Right ventricle myocardium superior (tissue), 1 donor: ENCODE measurements at places on chromosomes 1 and 21. TPM values are rescaled to one million over a fixed set of nuclear protein-coding genes. Genes with fewer than 3 reads are reported as not detected.

DNA sequence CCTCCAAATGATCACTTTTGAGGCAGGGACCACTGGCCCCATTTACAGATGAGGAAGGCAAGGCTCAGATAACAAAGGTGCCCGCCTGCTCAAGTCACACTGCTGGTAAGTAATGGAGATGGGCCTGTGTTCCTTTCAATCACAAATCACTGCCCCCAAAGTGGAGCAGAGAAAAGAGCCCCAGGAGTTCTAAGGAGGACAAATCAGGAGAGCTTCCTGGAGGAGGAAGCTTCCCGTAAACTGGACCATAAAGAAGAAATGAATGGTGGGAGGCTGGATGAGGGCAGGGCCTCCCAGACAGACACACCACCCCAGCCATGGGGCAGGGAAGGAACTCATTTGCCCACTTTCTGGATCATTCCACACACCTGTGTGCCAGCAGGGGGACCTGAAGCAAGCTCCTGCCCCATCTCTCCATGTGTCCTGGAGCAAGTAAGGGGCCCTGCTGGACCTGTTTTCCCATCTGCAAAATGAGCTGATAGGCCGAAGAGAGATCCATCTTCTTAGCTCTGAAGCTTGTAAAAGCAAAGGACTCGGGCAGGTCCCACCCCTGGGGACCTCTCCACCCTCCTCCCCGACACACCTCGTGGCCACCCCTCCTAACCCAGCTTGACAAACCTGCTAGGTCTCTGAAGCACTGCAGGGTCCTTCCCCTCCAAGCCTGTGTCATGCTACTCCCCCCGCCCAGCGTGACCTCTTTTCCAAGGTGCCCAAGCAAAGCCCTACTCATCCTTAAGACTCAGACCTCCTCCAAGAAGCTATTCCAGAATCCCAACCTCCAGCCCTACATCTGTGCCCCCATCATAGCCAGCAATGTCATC is 5.5 kb downstream of the LAPTM5 start:
- DNase-seq, result no peak

- DNase-seq, result no peak
Measured at GRCh38 chr1:175042650-175043049, 19.4 kb upstream of the MRPS14 start.

GRCh38 chr21:45076245-45076711 is 1.9 kb downstream of the ADARB1 start:
- DNase-seq, result no peak

GRCh38 chr1:230323686-230324085 is 102.4 kb downstream of the PGBD5 start:
- DNase-seq, result no peak

- DNase-seq, result no peak
Measured at GRCh38 chr1:31822766-31823165, 6.9 kb upstream of the SPOCD1 start.

DNA sequence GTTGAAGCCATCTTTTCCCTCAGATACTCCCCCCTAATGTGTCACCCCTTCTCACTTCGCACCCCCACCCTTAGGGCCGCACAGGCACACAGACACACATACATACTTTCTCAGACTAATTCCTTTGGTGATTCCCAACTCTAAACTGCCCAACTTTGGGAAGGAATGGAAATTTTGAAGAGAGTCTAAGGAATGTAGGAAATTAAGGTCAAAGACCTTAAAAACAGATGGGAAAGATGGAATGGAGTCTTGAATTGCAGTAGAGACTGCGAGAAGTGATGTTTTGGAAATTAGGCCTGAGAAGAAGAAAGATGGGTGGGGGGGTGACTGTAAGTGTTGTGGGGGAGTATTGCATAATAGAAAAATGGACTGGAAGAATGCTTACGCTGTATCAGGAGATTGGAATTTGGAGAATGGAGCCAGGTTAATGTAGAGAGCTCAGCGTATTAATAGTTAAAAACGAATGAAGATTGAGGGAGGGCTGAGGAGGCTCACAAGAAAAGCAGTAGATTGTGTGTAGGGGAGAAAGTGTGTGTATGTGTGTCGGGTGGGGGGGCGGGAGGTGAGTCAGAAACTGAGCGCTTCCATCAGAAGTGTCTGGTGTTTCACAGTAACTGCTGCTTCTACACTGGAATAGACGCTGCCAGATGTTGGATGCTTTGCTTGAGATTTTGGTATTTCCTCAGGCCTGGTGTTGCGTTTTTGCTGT is 1.7 kb downstream of the PIP5K1A start:
- DNase-seq, result no peak

DNA sequence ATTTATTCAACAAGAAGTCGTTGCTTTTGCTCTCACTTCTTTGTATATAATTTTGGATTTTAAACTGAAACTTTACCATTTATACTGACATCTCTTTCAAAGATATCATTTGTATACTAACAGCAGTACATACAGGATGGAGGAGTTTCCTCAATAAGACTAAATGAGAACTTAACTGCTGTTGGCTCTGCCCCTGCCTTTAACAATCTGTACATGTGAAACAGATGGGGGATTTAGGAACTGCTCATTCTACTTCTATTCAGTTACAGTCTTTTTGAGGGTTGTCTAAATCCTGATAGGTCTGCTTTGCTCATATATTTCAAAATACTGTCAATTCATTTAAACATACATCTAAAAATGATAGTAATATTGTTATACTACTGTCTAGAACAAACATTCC is 663.2 kb downstream of the ADGRL2 start:
- DNase-seq, result no peak

- DNase-seq, result no peak
Measured at GRCh38 chr1:224668984-224669383, 52.9 kb downstream of the CNIH3 start.

- no peak for DNase-seq
Measured at GRCh38 chr1:150793221-150793620, 14.8 kb downstream of the CTSK start.

DNA sequence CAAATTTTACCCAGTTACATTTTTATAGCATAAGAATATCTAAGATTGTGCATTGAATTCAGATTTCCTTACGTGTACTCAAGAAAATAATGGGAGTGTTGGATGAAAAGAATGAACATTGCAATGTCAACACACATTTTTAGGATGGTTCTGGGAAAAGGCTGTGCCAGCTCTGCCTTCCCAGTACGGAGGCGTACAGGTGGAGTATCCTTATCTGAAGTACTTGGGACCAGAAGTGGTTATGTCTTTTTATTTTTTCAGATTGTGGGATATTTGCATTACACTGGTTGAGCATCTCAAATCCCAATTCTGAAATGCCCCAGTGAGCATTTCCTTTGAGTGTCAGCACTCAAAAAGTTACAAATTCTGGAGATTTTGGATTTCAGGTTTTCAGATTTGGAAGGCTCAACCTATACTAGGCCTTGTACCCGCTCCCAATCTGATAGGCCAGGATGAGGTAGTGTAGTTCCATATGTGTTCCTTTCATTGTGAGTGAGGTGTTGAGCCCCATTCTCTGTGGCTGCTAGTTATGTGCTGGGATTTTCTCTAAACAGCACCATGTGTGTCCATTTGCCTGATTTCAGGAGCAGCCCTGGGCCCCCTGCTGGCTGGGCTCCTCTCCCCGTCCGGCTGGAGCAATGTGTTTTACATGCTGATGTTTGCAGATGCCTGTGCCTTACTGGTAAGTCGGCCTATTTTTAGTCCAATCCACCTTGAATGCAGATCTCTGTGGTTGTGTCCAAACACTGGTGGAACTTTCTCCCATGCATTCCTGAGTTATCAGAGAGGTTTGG is 60.8 kb downstream of the SLC37A1 start:
- peak; percentile 22 for DNase-seq

DNA sequence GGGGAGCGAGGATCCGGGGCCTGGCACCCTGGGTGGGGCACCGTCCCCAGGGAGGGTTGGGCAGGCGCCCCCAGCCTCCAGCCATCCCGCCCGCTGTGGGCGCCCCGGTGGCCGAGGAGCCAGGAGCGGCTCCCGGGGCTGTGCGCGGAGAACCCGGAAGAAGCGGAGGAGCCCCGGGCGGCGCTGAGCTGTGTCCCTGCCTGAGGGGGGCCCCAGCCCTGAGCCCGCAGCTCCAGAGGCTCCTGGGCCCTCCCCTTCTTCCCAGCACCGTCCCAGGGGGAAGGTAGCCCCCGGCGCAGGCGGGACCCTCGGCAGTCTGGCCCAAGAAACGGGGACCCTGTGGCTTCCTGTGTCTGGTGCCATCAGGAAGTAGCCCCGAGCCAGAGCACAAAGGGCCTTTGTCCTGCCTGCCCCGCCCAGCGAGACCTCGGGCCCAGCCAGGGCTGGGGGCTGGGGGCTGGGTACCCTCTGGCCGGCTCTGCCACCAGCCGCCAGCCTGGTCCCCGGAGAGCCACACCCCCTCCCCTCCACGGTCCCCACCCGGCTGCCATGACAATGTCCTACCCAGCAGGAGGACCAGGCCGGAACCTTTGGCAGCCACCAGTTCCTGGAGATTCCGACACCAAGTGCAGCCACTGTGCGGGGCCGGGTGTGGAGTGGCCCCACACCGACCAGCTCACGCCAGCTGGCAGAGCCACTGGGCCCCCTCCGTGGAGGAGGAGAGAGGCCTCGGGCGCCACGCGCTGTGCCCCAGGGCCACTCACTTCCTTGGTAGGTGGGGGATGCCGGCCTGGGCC is 15.6 kb upstream of the TTLL10 start:
- peak; percentile 76 for DNase-seq

DNA sequence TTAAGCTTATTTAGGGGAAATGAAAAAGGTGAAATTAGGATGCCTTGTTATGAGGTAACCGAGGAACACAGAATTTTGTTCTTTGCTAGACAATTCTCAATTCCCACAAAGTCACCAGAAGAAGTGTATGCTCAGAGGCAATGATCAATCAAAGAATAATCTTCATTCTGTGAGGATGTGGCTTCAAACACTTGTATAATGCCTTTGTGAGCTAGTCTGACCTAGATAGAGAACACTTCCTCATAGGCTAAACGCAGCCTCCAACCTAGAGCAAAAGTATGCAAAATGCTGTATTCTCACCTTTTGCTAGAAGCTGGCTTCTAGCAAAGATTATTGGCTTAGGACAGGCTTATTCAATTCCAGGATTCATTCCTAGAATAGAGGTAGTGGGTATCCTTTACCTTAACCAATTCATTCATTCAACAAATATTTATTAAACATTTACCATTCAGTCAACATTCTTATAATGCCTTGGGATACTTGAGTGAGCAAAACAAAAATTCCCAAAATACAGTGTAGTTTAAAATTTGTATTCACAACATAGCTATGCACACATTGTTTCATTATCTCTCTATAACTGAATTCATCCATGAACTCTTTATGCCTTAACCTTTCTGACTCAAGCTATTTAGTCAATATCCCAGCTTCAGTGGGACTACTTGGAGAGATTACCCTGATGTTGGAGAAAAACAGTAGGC is 530.2 kb downstream of the PTPRC start:
- no peak for DNase-seq

- DNase-seq, result no peak
Measured at GRCh38 chr1:92458146-92458545, 28.6 kb downstream of the GFI1 start.

DNA sequence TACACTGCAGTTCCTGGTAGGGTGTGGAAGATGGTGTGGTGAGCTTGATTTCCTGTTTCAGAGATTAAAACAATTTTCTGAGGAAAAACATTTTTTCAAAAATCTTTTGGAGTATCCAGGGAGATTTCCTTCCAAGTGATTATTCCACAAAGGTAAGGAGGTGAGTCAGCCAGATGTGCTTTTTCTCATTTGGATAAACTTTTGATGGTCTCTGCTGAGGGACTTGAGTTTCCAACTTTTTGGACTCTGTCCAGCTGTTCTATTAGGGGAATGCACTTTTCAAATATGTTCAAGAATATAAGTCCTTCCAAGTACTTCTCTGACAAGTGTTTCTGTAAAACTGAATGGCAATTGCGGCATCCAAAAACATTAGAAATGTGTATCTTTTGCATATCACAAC is 628.8 kb upstream of the ADAMTS5 start:
- no peak for DNase-seq

GRCh38 chr1:111561328-111561727 is 57.9 kb upstream of the ADORA3 start:
- DNase-seq, result no peak

DNA sequence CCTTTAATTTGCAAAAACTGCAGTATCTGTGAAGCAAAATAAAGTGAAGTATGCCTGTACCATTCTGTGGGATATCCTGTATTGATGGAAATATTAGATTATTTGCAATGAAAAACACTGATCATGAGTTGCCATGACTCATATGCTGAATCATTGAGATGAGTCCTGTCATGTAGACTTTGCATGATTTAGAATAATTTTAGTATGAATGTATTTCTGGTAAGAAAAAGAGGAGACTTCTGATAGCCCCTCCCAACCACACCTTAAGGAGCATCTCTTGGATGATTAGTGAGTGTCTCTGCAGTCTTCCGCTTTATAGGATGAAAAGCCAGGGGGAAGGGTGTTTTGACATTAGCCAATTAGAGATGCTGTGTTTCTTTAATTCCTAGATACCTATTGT is 55.2 kb upstream of the PTGS2 start:
- no peak for DNase-seq

DNA sequence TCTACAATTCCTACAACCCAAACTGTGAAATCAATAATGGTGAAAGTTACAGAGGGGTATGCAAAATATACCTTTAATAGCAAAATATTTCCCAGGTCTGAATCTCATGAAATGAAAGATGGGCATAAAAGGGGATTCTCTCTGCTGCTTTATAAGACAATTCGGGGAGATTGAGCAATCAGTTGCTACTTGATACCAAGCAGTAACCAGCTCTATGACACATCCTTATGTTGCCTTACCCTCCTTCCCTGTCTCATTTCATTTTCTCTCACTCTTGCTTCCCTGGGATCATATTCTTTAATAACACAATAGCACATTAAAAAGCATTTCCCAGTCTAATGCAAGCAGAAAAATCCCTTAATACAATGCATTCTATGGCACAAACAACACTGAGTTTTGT is 29.0 kb downstream of the ZSWIM5 start:
- DNase-seq, result no peak

DNA sequence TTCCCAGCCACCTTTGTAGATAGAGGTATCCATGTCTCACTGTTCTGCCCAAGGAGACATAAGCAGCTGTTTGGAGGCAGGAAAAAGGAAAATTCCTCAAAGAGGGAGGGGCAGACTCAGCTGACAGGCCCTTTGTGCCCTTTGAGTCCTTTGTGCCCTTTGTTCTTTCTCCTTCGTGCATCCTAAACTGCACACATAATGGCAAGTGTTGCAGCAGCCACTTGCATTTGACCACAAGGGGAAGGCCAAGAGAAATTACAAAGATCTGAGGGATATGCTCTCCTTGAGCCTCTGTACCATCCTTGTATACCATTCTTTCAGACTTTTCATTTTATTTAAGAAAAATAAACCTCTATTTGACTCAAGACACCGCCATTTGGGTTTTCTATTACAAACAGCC is 71.8 kb upstream of the PKN2 start:
- no peak for DNase-seq

Gene PTPRC
- 7.2 TPM for total RNA-seq

Gene NASP
- total RNA-seq, result 28.7 TPM

Gene SLAMF9
- total RNA-seq, result not detected

Gene UBE2U
- total RNA-seq, result 1.2 TPM

Gene HYI
- 20.1 TPM for total RNA-seq

Gene CLIC6
- total RNA-seq, result 7.7 TPM

Gene RAB3B
- total RNA-seq, result not detected

Gene PKLR
- not detected for total RNA-seq

Gene PGLYRP3
- total RNA-seq, result not detected

Gene RPE65
- total RNA-seq, result not detected
